ENCODE measurements at places on chromosomes 4 and X.
A peak's percentile ranks its signal among the peaks of the same experiment; 100 is the strongest.

DNA sequence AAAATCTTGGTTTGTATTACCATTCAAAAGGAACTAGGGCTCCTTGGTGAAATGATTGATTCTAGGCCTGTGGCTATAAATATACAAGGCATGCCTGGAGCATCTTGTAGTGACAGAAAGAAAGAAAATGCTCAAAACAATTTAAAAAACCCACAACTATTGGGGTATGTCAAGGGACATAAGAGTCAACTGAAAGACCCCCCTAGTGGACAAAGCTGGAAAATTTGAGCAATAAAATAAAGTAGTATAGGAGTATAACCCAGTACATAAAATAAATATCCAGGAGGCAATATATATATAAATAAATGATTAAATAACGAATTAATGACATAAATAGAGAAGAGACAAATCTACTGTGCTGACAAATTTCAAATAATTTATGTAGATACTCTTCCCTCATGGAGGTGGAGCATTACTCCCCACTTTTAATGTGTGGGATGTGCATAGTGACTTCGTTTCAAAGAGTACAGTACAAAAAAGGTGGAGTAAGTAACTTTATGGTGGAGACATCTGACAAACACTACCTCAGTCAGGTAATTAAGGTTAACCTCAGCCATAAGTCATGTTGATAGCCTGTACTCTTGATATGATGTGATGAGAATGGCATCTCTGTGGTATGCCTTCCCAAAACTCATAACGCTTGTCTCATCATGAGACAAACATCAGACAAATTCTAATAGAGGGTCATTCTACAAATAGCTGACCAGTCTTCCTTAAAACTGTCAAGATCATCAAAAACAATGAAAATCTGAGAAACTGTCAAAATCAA is 185.0 kb upstream of the GLRA2 start:
- no peak for DNase-seq

GRCh38 chr4:142778430-142778829 is 67.7 kb downstream of the INPP4B start:
- no peak for DNase-seq

GRCh38 chrX:120446498-120446897 is 22.6 kb downstream of the LAMP2 start:
- no peak for DNase-seq

- no peak for DNase-seq
These were observed 218.5 kb downstream of the APBB2 start for GRCh38 chr4:40995850-40996249.

- DNase-seq = no peak
These were observed 27.3 kb upstream of the XAGE2 start for GRCh38 chrX:52341493-52341892.

GRCh38 chrX:51456246-51456645 is 40.1 kb downstream of the NUDT11 start:
- DNase-seq = no peak

GRCh38 chr4:2318476-2318875 is 56.6 kb upstream of the MXD4 start:
- no peak for DNase-seq

DNA sequence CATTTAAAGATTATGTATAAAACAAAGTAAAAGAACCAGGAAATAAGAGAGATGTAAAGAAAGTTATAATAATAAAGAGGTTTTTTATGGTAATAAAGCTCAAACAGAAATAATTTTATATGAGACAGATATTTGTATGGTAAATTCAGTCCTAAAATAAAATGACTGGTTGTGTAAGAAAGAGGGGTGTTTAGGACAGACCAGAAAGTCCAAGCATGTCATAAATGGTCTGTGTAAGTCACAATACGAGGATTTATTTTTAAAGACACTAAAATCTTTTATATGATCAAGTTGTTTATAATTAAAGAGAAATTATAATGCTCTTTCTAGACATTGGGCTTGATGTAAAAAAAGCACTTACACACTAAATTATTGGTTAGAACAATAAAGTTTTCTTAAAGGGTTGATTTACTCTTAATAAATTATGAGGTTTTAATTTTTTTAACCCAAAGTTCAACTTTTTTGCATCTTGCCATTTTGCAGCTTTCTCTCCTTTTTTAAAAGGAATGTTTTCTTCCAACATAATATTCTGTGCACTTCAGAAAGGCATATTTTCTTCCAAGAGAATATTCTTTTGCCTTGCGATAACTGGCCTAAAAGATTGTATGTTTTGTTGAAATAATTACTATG is 61.9 kb upstream of the TCEAL2 start:
- DNase-seq = no peak

DNA sequence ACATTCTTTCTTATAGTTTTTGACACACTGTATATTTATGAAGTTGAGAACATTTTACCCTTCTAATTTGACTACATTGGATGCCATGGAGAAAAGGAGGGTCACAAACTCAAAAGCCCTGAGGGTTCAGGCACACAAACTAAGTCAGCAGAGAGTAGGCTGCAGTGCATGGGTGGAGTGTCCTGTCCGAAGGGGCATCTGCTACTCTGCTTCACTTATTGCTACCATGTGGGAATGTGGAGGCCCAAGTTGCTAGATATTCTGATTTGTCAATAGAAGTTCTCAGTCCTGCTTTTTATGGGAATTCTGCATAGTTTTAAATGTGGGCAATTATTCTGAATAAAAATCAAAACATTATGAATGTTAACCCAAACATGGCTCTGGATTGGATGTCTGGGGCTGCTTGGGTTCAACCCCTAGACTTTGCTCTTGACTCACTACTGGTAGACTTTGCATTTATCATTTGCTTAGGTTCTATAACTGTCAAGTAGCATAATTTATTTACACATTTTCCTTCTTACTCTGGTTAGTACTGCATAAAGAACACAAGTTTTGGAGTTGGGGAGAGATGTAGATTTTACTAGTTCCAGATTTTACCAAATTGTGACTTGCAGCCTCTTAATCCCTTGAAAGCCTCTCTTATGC is 255.1 kb downstream of the SPRY1 start:
- no peak for DNase-seq

GRCh38 chr4:16508968-16509367 is 282.7 kb upstream of the TAPT1 start:
- DNase-seq = no peak

GRCh38 chr4:123409334-123409733 is 12.7 kb downstream of the SPRY1 start:
- DNase-seq = no peak

- no peak for DNase-seq
These were observed 55.3 kb downstream of the CCDC158 start for GRCh38 chr4:76365636-76366035.

DNA sequence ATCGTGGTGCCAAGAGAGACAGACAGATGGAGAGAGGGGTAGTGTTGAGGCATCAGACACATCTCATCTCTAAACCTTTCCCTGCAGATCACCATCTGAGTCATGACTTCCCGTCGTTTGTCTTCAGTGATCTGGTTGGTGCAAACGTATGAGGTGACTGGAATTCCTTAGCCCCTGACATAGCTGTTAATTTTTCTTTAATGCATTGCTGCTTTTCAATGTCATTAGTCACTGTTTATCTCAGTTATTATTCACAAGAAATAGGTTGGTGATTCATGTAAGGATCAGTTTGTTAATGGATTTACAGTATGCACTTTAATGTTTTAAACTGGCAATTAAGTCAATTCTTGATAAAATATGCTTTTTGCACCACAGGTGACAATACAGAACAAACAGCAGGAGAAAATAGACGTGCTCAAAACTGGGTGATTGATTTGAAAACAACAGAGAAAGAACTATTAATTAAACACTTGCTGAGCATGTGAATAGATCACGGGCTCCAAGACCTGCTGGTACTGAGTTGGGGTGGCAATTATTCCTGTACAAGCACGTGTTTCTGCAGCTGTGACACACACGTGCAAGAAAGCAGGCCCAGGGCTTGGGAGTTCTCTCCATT is 1.3 kb upstream of the TMEM154 start:
- no peak for DNase-seq

GRCh38 chr4:188201851-188202250 is 62.6 kb downstream of the TRIML1 start:
- no peak for DNase-seq

- DNase-seq = no peak
These were observed 30.0 kb downstream of the IRF2 start for GRCh38 chr4:184444215-184444952.

DNA sequence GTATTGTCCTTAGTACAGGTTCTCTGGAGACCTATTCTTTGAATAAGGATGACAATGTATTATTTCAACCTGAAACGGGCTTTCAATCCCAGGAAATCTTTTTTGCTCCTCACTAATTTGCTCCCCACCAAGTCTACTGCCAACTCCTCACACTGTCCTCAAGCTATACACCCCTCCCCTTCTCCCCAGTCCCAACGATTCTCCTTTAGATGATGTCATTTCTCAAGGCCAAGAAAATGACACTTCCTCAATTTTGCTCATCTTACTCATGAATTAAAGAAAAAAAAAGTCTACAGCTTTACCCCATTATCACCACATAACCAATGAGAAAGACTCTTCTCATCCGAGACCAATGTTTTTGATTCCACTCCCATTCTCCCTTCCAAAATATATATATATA is 20.6 kb downstream of the AP1S2 start:
- no peak for DNase-seq

- DNase-seq = no peak
These were observed 85.2 kb downstream of the MAPK10 start for GRCh38 chr4:86274642-86275041.

- DNase-seq = no peak
These were observed 18.1 kb downstream of the USP46 start for GRCh38 chr4:52640808-52641565.

GRCh38 chr4:5084911-5085475 is 33.7 kb downstream of the STK32B start:
- no peak for DNase-seq

DNA sequence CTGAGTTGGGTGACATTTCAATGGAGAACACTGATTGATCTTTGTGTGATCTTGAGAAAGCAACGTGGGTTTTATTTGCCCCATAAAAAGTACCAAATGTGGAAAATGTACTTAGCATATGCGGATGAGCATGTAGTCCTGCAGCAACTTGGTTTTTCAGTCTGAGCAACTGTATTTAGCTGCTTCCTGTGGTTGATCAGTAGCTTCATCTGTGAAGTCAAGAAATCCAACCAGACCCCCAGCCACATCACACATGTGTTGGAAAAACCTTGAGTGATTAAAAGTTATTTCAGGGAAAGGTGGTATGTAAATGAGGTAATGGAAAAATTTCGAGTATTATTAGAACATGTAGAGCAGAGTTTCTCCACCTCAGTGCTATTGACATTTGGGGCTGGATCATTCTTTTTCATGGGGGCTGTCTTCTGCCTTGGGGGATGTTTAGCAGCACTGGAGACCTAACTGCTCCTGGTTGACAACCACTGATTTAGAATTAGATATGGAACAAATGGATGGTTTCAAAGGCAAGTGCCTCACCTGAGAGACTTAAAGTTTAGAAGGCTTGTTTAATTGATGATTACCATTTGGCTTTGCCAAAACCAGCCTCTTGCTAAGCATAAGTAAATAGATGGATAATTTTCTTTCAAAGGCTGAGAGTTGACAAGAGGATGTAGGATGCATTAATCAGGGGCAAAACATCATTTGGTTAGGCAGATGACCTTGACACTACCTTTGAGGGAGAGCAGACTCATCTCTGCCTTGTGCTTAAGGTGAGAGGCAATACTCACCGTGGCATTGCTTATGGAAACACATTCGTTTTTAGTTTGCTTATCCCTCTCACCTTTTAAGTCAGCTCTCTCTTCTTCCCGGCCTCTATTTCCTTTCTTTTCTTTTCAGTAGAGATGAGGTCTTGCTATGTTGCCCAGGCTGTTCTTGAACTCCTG is 193.0 kb upstream of the RPS6KA3 start:
- no peak for DNase-seq

- peak; percentile 41 for DNase-seq
These were observed 32.9 kb downstream of the HTT-AS start for GRCh38 chr4:3041192-3042142.

DNA sequence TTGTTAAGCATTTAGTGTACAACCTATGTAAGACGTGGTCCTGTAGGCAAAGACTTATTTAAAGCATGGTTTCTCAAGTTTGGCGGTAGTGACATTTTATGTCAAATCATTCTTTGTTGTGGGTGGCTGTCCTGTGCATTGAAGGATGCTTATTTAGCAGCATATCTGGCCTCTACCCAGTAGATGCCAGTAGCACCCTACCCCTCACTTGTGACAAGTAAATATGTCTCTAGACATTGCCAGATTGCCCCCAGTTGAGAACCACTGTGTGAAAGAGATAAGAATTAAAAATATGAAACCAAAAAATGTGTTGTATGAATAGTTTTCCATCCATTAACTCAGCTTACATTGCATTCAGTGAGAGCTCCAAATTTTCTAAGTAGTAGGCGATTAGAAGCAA is 25.5 kb downstream of the MMAA start:
- DNase-seq = no peak

DNA sequence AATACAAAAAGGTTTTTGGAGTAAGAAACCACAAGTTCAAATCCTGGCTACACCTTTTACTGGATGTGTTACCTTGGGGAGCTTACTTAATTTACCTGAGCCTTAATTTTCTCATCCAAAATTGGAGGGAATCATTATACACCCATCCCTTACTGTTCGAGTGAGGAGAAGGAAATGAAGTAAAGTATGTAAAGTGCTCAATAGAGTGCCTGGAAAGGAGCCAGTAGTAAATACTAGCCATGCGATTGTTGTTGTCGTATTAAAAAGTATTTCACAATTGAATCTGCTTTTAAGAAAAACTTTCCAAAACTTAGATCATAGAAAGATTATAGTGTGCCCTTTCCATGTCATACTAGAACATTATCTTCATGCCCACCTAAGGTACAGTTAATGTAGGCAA is 124.5 kb downstream of the ATXN3L start:
- no peak for DNase-seq

GRCh38 chr4:38189445-38189844 is 229.2 kb downstream of the PTTG2 start:
- DNase-seq = peak; percentile 21

GRCh38 chrX:150199181-150199580 is 163.9 kb upstream of the MAMLD1 start:
- DNase-seq = no peak

- DNase-seq = no peak
These were observed 25.5 kb downstream of the SCD5 start for GRCh38 chr4:82773057-82773456.

GRCh38 chrX:118062048-118062789 is 54.4 kb downstream of the KLHL13 start:
- DNase-seq = no peak

DNA sequence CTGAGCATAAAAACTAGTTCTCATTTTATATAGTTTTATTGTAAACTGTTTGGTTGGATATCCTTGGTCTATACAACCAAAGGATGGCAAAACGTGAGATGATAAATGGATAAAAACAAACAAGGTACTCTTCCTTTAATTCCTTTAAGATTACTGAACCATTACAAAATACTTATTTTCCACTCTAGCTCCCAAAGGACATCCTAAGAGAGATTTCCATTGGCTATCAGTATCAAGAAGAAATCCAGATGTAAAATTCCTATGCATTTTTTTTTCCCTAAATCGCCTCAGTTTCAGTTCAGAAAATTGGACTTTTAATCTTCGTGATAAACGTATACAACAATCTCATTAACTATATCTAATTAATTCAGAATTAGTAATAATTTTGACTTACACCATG is 2.3 kb downstream of the FBXL5 start:
- no peak for DNase-seq

- DNase-seq = no peak
These were observed 28.5 kb downstream of the TRIM2 start for GRCh38 chr4:153232768-153233167.

Measured in activated CD4-positive, alpha-beta T cell treated with anti-CD3 and anti-CD28 coated beads, Interleukin-2, amount 50 U/mL, for 48 hours (primary cell).